ENCODE measurements at places on chromosomes 2 and 18.

DNA sequence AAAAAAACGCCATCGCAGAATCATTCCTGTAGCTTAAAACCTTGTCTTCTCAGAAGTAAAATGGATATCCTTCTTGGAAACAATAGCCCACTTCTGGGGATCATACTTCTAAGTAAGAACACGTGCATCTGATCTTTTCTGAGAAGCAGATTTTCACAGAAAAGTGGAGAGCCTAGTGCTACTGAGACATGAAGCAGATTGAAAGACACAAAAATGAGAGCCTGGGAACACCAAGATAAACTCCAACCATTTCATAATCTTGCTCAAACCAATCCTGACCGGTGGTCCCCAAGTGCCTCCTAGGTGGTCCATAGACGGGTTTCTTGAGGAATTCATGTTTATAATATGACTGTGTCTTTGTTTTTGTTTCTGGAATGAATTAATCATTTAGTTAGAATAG lies 191.2 kb downstream of the IRS1 start:
- no peak for DNase-seq

DNA sequence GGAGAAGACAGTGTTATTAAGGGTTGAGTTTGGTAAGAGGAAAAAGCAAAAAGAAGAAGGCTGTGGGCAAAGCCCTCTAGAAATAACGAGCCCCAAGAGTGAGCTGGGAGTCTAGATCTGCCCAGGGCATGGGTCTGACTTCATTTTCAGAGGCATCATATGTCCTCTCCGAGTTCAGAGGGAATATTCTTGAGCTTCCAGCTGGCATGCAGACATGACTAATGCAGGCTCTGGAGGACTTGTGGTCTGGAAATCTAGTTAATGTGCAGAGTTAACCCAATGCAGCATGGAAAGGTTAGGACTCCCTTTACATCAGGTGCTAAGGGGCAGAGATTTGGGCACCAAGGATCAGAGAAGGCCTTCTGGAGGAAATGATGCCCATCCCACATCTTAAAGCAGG lies 7.3 kb downstream of the ACMSD start:
- no peak for DNase-seq

DNA sequence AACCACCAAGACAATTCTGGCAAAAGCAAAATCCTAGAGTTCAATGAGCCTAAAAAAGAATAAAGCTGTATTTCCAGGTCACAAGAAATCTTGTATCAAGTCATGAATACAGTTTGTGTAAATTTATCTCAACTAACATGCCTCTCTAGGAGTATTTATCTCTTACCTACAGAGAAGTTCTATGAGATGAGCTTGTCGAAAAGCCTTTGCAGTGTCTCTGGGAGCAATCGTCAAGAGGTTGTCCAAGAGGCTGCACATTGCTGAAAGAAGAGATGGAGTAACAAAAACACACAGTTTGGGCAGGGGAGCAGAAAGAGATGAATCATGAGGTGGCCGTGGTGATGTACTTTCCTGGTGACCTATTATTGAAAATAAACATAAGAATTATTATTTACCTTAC lies 112.0 kb upstream of the CD226 start:
- DNase-seq: no peak

DNA sequence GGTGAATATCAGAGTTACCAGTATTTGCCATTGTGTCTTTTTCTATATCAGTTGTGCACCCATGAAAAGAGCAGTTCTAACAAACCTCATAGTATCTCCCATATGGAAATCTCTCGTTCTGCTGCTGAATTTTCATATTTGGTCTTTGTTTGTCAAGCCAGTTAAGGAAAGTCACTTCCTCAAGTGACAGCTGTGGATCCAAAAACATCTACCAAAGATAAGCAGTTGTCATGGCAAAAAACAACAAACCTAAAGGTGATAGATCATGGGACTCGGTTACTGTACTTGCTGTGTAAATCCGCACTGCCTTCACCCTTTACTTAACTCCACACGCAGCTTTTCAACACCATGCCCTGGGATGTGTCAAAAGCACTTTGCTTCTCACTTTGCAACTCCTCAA lies 17.3 kb downstream of the BMP10 start:
- no peak for DNase-seq

DNA sequence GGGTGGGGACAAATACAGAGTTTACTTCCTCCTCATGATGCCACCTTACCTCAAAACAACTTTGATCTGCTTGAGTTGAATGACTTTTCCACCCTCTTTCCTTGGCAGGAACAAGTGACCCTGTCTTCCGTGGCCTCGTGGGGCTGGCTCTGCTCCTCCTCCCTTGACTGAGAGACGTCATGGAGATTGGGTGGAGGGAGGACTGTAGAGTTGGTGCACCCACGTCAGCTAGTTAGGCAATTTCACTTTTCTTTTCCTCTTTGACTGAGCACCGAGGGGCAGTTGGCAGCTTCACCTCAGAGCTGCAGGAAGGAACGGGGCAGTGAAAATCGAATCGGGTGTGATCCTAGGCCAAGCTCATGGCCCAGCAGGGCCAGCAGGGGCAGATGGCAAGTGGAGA lies at the start of gene SP140:
Gene SP140 (plus strand): TSS at position 251 of the 400 bp plus-strand sequence. CDS start 109 bp downstream, at position 360.
- DNase-seq: peak; percentile 67

DNA sequence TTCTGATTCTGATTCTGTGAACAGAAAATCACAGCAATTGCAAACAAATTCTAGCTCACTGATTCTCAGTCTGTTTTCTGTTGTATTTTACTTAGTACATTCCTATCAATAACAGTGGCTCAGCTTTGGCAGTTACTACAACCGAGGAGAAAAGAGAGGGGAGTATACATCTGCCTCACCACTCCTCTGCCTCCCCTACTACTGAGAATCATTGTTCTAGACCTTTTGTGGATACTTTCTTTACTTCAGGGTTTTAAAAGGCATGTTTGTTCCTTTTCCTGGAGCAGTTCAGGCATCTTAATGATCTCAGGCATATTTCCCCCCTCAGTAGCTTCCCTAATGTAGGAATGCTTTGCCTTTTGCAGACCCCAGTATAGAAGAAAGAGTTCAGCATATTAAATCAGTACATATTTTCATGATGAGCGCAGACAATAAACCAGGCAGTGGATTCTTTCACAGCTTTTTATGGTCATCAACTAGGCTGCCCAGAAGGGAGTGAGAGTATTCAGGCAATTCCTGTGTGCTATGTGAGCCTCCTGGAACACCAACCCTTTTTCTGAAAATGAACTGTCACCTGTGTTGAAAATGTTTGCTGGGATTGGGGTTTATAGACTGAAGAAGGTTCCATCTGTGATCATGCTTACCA lies 10.3 kb downstream of the STAMBP start:
- no peak for DNase-seq

DNA sequence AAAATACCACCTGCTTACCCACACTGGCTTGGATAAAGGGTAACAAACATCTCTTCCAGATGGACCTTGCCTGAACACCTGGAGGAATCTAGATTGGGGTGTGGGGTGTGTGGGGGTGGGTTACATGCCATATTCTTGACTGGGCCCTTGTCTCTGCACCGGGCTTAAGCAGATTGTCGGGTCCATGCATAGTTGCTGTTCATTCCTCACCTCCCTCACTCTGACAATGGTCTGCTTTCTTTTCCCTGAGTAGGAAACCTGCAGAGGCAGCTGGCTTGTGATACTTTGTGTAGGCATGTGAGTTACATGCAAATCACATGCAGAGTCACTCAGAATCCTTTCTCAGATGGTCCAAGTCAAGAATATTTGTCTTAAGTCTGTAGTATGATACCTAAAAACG lies 112.8 kb upstream of the GLS start:
- DNase-seq: no peak

DNA sequence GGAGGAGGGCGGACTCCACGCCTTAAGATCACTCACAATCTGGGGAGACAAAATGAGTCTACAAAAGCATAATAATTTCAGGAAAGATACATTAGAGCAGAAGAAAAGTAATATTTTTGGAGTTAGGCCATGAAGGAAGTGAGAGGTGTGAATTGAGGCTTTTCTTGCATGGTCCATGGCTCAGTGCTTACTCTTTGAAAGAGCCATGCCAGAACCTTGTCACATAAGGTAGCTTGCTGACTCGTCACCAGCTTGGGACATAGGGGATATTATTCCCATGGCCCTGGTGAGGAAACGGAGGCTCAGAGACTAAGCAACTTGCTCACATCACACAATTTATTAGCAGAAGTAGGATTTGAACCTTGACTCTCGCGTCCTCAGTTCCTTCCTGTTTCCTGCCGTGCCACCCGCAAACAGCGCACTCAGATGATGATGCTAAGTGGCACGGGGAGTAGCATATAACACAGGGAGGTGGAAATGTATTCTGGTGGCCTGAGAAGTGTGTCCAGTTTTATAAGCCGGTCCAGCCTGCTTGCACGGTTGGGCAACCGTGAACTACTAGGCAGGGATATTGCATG lies 312.2 kb upstream of the EPAS1 start:
- DNase-seq: no peak

DNA sequence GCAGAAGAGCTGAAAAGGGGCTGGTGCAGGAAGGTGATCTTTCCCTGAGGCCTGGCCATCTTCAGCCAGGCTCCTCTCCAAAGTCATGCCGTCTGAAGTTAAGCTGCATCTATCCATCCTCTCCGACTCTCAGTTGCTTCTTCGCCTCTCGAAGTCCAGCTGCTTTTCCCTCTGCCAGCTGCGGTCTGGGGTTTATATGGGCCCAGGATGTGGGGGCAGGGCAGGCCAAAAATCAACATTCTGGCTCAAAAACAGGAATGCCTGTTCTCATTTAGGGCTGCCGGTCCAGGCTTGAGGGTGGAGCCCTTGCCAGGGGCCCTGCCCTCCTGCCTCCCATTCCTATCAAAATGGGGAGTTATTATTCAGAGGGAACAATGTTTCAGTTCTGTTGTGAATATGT lies 31.2 kb downstream of the CREG2 start:
- DNase-seq: no peak

DNA sequence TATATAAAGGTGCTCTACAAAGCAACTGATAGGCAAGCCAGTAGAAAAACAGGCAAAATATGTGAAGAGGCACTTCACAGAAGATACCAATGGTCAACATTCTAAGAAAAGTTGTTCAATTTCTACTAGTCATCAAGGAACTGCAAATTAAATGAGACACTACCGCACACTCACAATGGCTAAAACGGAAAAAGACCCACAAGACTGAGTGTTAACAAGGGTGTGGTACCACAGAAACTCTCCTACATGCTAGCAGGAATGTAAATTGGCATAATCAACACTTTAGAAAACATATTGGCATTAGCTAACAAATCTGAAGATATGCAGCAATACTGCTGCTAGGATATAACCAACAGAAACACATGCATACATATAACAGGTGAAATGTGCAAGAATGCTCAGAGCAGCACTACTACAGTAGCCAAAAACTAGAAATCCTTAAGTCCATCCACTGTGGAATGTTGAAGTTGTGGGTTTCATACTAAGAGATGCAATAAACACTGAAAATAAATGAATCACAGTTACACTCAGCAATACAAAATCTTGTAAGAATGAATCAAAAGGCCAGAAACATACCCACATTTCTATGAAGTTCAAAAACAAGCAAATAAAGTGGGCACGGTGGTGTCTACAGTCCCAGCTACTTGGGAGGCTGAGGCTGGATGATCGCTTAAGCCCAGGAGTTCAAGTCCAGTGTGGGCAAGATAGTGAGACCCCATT lies 9.2 kb downstream of the RNU4ATAC start:
- DNase-seq: no peak

DNA sequence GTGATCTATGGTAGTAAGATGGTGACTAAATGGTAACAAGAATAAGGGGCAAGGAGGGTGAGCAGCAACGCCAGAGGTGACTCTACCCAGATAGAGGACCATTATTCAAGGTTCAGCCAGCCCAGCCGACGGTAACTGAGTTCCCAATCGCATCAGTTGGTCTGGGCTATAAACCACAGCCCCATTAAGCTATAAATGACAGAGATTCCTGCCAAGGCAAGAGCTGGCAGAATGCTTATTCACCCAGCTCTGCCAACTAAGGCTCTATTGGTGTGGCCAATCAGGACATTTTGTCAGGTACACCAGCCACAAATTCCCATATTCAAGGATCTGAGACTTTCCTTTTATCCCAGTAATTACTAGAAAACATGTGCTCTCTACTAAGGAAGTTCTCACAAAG lies 3.6 kb downstream of the CHN1 start:
- no peak for DNase-seq

DNA sequence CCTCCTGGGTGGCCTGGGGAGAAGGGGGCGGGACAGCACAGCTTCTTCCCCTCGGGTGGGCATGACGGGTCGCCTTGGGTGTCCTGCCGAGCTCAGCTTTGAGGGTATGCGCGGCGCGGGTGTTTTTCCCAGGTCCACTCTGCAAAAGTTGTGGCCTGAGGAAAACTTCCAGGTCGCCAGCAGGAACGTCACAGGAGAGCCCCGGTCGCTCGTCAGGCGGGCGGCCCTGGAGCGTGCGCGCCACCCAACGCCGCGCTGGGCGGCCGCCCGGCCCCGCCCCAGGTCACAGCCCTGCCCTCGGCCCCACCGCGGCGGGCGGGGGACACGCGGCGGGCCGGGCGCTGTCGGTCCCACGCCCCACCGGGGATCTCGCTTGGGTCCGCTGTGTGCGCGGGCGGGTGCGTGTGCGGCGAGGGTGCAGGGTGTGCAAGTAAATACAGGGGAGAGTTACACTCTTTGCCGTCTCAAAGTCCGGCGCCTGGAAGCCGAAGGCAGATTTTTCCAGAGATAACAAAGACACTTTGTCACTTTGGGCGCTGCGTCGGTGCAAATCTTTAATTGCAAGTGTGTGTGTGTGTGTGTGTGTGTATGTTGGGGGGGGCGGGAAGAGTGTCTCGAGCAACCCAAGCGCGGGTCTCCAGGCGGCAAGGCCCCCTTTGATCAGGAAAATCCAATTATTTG lies 616 bp upstream of the SP5 start:
- DNase-seq: no peak

DNA sequence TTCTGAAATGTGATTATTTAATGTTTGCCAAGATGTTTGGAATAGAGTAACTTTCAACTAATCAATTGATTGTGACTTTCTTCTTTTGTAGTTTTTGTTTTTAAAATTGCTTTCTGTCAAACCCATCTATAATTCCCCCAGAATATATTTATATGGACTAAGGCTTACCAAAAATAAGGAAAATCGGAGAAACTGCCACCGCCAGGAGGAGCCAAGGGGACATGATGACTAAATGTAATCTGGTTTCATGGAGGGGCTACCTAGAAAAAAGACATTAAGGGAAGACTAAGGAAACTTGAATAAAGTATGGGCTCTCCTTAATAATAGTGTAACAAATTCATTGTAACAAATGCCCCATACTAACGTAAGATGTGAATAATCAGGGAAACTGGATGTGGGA lies 19.5 kb downstream of the BOLA3 start:
- no peak for DNase-seq

Data from stimulated activated CD8-positive, alpha-beta memory T cell treated with anti-CD3 and anti-CD28 coated beads, Interleukin-2, amount 100 ng/mL, for 1 hour (primary cell).